ENCODE measurements at places on chromosomes 1 and 21.

DNA sequence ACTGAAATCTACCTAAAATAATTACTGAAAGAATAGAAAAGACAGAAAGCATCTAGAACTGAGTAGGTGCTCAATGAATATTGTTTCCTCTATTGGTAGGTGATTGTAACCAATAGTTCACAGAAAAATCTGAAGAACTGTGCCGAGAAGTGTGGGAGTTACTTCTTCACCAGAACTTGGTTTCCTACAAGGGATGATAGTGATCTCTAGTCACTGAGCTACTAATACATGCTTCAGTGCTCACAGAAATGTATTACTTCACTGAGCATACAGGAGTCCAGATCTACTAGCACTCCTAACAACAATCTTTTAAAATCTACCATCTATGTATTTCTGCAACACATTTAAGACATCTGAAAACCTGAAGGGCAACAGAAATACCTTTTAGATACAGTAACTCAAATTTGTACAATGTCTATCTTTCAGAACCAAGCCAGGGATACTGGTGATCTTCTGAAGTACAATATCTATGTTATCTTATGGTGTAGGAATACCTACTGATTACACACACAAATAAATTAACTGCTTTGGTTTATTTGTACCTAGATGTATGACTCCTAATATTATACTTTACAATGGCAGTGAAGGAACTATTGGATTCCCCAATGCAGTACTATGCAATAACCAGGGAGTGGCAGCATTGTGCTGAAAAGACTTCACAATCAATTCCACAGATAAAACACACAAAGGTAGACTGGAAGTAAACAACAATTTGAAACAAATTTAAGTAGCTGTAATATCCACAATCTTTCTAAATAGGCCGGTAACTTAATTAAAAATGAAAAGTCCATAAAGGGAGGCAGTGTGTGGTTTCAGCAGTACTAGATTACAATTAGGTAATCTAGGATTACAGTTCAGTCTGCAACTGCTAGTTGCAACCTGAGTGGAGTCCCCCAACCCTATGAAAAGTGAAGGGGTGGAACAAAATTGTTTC lies 243.0 kb downstream of the SLC45A1 start:
- peak; percentile 24 for DNase-seq

GRCh38 chr1:101769520-101769919 lies 227.2 kb downstream of the OLFM3 start:
- no peak for DNase-seq

DNA sequence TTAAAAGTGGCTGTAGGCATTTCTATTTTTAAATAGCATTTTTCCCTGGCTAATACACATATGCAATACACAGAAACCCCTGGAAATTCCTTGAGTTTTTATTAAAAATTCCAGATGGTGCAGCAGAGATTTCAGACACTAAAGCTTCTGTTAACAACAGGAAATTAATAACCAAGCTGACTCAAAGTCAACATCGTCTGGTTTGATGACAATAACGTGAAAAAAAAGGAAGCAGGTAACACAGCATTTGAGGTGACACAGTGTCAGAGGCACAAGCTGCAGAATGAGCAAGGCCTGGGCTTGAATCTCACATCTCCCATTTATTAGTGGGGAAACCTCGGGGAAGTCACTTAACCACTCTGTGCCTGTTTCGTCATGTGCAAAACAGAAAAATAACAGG lies 64.6 kb upstream of the GJB5 start:
- no peak for DNase-seq

DNA sequence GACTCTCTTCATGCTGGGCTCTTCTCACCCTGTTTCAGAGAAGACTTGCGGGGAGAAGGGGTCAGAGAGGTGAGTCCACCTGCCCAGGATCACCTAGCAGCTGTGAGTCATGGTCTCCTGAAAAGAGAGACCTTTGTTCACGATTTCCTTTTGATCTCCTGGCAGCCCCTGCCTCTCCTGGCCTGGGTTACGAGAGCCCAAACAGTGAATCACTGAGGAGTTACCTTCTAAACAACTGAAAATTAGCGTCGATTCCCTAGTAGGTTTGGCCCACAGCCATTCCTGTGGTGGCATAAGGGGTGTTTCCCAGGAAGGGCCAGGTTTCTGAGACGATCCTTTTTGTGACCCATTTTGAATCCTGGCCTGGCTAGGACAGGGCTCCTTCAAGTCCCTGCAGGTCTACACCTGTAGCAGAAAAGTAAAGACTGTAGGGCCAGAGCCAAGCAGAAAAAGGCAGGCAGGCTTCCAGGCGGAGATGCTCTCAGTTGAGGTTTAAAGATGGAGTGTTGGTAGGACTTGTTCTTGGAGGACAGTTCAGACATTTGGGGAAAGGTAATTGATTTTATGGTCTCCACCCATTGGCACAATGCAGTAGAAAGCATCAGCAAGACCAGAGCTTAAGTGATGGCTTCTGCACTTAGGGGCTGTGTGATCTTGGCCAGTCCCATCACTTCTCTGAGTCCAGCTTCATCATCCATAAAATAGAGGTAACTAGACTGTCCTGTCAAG lies 2.1 kb upstream of the PLA2G2E start:
- no peak for DNase-seq

DNA sequence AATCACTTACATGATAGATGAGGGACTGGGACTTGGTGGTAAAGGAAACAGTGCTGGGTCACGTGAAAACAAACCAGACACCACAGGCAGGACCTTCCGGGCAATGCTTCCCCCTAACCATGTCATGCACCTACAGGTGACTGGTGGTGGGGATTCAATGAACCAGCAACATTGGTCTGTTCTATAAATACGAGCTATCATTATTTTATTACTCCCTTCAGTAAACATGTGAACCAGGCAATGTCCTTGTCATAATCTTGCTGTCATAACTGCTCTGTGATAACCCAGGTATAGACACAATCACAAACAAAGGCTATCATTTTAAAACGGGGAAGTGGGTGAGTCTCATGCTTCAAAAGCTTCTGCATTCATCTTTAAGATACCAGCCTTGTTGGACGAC lies 153.4 kb downstream of the CLIC6 start:
- no peak for DNase-seq
